ENCODE measurements at places on chromosomes 1 and 21. TPM values are rescaled to one million over a fixed set of nuclear protein-coding genes. Genes with fewer than 3 reads are reported as not detected.

The AJAP1 gene
- total RNA-seq: 3.5 TPM

The GUCA2B gene
- not detected for total RNA-seq

DNA sequence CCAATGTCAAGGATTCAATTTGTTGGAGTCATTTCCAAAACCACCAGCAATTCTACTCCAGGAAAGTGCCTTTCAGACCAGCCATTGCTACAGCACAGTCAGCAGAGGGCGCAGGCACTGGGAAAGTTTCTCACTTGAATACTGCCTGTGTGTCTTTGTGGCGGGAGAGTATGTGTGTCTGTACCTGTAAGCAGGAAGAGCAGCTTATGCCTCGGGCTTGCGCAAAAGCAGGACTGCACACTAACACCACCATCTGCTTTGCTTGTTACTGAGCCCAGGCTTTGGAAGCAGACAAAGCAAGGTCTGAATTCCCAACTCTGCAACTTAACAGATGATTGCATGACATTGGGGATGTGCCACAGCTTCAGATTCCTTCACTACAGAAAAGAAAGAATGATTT lies 7.0 kb upstream of the CTSE start:
- no peaks in the 10 kb centered on the region for H3K27me3 ChIP-seq
- no peaks in the 10 kb centered on the region for H3K4me1 ChIP-seq
- no peak overlapping the region for H3K27ac ChIP-seq
- no peak overlapping the region for H3K4me3 ChIP-seq
- H3K36me3 ChIP-seq: no peaks in the 10 kb centered on the region
- DNase-seq: peak; percentile 68

- DNase-seq: no peak
- H3K4me1 ChIP-seq: peaks cover 52% of the 10 kb centered on the region
- peak overlapping the region; percentile 18 for H3K27ac ChIP-seq
Observed at GRCh38 chr1:165854101-165854845, 26.9 kb downstream of the UCK2 start.

The TCHH gene
- 0.49 TPM for total RNA-seq

DNA sequence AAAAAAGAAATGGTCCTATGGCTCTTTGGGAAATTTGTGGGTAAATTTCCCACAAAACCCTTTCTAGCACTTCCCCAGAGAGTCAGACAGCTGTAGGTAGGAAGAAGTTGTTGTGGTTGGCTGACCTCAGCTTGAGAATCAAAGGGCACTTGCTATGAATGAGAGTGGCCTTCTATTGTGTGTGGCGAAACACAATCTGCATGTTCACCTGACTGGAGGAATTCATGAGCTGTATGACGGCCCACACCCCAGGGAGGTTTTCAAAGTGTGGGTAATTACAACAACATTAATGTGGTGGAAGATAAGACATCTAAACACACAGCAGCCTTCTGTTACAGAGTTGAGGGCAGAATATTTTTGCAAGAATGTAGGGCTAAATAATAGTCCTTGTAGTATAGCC lies 38.8 kb downstream of the NGF start:
- H3K4me1 ChIP-seq: peaks cover 22% of the 10 kb centered on the region
- H3K4me3 ChIP-seq: no peak overlapping the region
- H3K27ac ChIP-seq: no peak overlapping the region
- DNase-seq: no peak
- peaks cover 3% of the 10 kb centered on the region for H3K27me3 ChIP-seq

DNA sequence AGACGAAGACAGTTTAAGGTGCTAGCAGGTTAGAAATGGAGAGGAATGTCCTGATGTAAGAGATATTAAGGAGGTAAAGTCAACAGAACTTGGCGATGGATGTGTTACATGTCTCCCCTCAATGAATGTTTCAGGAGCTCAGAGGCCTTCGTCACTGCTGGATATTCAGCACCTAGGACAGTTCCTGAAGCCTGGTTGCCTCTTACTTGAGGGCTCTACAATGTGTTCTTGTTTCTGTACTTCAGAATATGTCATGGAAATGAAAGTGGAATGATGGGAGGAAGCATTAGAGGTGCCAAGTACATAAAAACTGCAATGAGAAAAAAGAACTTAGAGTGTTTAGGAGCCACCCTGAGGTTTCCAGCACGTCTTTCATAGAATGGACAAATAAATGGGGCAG lies 17.7 kb downstream of the TNR start:
- no peak overlapping the region for H3K4me3 ChIP-seq
- DNase-seq: no peak
- no peak overlapping the region for H3K27ac ChIP-seq

GRCh38 chr1:28703629-28704028 lies 33.1 kb upstream of the YTHDF2 start:
- no peaks in the 10 kb centered on the region for H3K4me1 ChIP-seq
- no peaks in the 10 kb centered on the region for H3K27me3 ChIP-seq
- no peak overlapping the region for H3K27ac ChIP-seq
- DNase-seq: no peak
- peaks cover 6% of the 10 kb centered on the region for H3K36me3 ChIP-seq
- H3K4me3 ChIP-seq: no peak overlapping the region

DNA sequence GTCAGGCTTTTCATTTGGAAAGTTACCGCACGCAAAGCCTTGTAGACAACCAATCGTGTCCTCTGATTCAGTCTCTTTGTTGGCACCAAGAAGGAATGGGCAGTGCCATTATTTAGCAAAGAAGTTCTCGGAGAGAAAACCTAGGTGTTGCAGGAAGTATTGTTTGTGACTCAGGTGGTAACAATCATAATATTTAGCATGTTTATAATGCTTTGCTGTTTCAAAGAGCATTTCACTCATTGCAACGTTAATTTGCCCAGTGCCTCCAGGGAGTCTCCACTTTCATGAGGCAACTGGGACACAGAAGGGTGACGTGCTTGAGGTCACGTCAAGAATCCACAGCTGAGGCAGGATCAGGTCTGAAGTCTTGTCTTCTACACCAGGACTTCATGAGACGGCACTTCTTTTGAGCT lies 31.4 kb downstream of the STPG1 start:
- H3K36me3 ChIP-seq: no peaks in the 10 kb centered on the region
- peaks cover 10% of the 10 kb centered on the region for H3K4me1 ChIP-seq
- no peak for DNase-seq
- H3K27ac ChIP-seq: no peak overlapping the region

GRCh38 chr1:14369526-14370213 lies 228.8 kb upstream of the KAZN start:
- H3K36me3 ChIP-seq: no peaks in the 10 kb centered on the region
- H3K27ac ChIP-seq: no peak overlapping the region
- H3K4me1 ChIP-seq: peaks cover 17% of the 10 kb centered on the region
- H3K27me3 ChIP-seq: peaks cover 5% of the 10 kb centered on the region

The CSF1 gene
- total RNA-seq: 0.59 TPM

DNA sequence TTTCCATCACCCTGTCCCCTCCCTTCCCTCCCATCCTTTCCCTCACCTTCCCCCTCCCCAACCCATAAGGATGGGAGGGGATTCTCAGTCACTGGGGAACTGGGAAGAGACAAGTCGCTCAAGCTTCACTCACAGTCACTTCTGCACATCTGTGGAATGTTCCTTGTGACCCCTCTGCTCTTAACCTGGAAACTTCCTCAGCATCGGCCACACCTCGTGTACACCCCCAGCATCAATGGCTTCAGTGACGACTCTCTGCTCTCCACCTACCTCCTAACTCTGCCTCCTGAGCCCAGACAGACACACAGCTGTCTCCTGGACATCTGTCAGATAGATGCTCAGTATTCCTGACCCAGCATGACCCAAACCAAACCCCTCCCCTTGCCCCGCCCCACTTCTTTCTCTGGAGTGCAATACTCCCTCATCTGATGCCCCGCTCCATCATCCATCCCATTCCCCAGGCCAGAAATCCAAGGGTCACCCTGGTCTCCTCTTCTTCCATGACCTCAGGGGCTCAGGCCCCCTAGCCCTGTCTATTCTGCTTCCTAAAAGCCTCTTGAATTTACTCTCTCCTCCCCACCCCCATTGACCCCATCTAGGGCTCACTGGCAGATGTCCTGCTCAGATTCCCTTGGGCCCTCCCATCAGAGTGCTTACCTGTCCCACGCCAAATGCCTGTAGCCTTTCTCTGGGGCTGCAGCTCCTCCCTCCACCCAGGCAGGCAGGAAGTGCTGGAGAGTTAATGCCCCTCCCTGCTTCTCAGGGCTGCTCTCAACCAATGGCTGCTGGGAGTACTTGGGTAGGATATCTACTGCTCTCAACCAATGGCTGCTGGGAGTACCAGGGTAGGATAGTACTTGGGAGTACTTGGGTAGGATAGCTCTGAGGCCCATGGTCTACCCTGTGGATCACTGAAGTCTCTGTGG lies 83.1 kb upstream of the CSF3R start:
- peaks cover 26% of the 10 kb centered on the region for H3K27me3 ChIP-seq
- H3K4me1 ChIP-seq: peaks cover 49% of the 10 kb centered on the region
- H3K36me3 ChIP-seq: no peaks in the 10 kb centered on the region

GRCh38 chr1:212635141-212635631 lies 26.6 kb downstream of the ATF3 start:
- H3K36me3 ChIP-seq: peaks cover 5% of the 10 kb centered on the region
- H3K4me3 ChIP-seq: no peak overlapping the region
- peaks cover 7% of the 10 kb centered on the region for H3K27me3 ChIP-seq
- no peak overlapping the region for H3K27ac ChIP-seq
- H3K4me1 ChIP-seq: peaks cover 4% of the 10 kb centered on the region

GRCh38 chr21:44010429-44010828 lies 1.7 kb upstream of the TRAPPC10 start:
- peaks cover 17% of the 10 kb centered on the region for H3K4me1 ChIP-seq
- H3K27ac ChIP-seq: no peak overlapping the region
- no peak for DNase-seq
- no peak overlapping the region for H3K4me3 ChIP-seq
- H3K27me3 ChIP-seq: peaks cover 8% of the 10 kb centered on the region
- H3K36me3 ChIP-seq: peaks cover 5% of the 10 kb centered on the region

The ANXA9 gene
- not detected for total RNA-seq

The CYB561D1 gene
- total RNA-seq: 23.9 TPM

DNA sequence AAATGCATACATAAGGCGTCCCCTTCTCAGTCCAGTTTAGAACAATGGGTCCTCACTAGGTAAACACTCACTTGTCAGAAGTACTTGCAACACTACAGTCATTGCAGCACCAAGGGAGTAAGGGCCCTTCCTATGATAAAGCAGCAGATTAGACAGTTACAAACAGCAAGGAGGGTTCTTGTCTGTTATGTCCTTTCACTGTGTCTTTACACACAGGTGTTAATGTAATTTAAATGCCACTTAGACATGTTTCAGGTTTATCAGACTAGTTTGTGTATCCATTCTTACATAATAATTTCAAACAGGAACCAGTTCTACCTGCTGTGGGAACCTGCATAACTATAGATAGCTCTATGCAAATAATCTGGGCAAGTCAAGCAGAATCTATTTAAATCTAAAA lies 105.6 kb upstream of the USH2A start:
- H3K4me3 ChIP-seq: no peak overlapping the region
- no peak overlapping the region for H3K27ac ChIP-seq
- no peaks in the 10 kb centered on the region for H3K4me1 ChIP-seq

The F13B gene
- total RNA-seq: not detected

The KCNT2 gene
- 126 TPM for total RNA-seq

- H3K36me3 ChIP-seq: peaks cover 4% of the 10 kb centered on the region
- H3K27me3 ChIP-seq: no peaks in the 10 kb centered on the region
- no peak overlapping the region for H3K27ac ChIP-seq
- H3K4me3 ChIP-seq: no peak overlapping the region
- peaks cover 3% of the 10 kb centered on the region for H3K4me1 ChIP-seq
Observed at GRCh38 chr21:42347601-42348327, 3.0 kb downstream of the TFF2 start.

The KPRP gene
- not detected for total RNA-seq

DNA sequence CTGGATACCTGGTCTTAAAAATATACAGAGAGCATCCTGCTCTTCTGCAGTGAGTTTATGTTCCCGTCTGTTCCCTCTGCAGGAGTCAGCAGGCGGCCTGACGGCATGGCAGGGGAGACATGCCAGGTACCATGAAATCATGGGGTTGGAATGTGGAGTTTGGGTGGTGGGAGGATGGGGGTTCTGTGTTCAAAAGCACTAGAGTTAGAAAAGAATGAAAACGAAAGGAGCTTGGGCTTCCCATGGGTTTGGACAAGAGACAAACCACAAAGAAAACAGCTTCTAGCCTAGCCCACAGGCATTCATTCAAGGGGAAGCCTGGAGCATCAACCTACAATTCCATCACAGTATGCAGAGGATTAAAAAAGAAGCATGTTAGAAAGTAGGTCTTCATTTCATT lies 59.9 kb downstream of the WARS2 start:
- H3K27ac ChIP-seq: no peak overlapping the region
- DNase-seq: no peak
- H3K36me3 ChIP-seq: peaks cover 5% of the 10 kb centered on the region
- H3K4me1 ChIP-seq: no peaks in the 10 kb centered on the region

The LCE1E gene
- total RNA-seq: not detected

DNA sequence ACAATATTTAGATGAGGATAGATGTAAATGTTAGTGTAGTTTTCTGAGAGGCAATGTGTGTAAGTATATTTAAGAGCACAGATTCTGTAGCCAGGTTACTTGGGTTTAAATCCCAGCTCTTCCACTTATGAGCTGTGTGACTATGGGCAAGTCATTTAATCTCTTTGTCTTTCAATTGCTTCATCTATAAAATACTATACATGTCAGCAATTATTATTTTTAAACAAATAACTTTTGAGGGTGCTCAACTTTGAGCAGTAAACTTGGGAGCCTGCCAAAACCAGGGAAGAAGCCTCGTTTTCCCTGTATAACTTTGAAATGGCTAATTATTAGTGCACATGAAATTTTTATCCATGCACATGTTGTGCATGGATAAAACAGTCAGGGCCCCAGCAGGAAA lies 222.8 kb downstream of the FOXD2 start:
- DNase-seq: no peak
- no peak overlapping the region for H3K27ac ChIP-seq
- H3K27me3 ChIP-seq: peaks cover 7% of the 10 kb centered on the region
- H3K4me1 ChIP-seq: no peaks in the 10 kb centered on the region

The S100A13 gene
- total RNA-seq: 92.8 TPM

DNA sequence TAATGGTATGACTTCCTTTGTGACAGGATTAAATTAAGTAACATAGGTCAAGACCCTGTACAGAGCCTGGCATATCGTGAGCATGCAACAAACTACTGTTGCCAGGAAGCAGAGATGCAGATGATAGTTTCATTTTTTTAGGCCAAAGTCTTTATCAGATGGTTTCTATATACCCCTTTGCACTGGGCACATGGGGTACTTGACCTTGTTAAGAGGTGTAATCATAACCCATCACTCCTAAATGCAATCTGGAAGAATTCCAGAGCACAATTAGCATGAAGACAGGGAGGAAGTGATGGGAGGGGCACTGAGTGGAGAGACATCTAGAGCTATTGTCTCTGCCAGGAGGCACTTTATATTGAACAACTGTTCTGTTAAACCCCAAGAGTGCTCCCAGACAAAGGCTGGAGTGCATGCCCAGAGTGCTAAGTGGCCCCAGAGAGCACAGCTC lies 22.1 kb downstream of the ZBTB17 start:
- peaks cover 48% of the 10 kb centered on the region for H3K4me1 ChIP-seq
- H3K36me3 ChIP-seq: peaks cover 5% of the 10 kb centered on the region
- DNase-seq: no peak
- peak overlapping the region; percentile 17 for H3K27ac ChIP-seq
- H3K27me3 ChIP-seq: peaks cover 7% of the 10 kb centered on the region

The FGR gene
- not detected for total RNA-seq

The ADARB1 gene
- total RNA-seq: 49.2 TPM

The VHLL gene
- total RNA-seq: not detected

The TXNIP gene
- 126 TPM for total RNA-seq

- peaks cover 10% of the 10 kb centered on the region for H3K4me1 ChIP-seq
- H3K36me3 ChIP-seq: no peaks in the 10 kb centered on the region
- H3K27me3 ChIP-seq: peaks cover 8% of the 10 kb centered on the region
Observed at GRCh38 chr1:38127428-38127827, 80.8 kb upstream of the POU3F1 start.

The FALEC gene
- not detected for total RNA-seq

GRCh38 chr21:35940074-35940927 lies 120.0 kb downstream of the SETD4 start:
- no peaks in the 10 kb centered on the region for H3K36me3 ChIP-seq
- H3K27ac ChIP-seq: no peak overlapping the region
- no peaks in the 10 kb centered on the region for H3K27me3 ChIP-seq
- peak; percentile 27 for DNase-seq
- no peak overlapping the region for H3K4me3 ChIP-seq
- no peaks in the 10 kb centered on the region for H3K4me1 ChIP-seq

Data from glutamatergic neuron (in vitro differentiated cells).